Activated CD4-positive, alpha-beta T cell treated with anti-CD3 and anti-CD28 coated beads, Interleukin-2, amount 50 U/mL, for 16 hours (primary cell): ENCODE measurements at places on chromosomes 2 and 18.

DNA sequence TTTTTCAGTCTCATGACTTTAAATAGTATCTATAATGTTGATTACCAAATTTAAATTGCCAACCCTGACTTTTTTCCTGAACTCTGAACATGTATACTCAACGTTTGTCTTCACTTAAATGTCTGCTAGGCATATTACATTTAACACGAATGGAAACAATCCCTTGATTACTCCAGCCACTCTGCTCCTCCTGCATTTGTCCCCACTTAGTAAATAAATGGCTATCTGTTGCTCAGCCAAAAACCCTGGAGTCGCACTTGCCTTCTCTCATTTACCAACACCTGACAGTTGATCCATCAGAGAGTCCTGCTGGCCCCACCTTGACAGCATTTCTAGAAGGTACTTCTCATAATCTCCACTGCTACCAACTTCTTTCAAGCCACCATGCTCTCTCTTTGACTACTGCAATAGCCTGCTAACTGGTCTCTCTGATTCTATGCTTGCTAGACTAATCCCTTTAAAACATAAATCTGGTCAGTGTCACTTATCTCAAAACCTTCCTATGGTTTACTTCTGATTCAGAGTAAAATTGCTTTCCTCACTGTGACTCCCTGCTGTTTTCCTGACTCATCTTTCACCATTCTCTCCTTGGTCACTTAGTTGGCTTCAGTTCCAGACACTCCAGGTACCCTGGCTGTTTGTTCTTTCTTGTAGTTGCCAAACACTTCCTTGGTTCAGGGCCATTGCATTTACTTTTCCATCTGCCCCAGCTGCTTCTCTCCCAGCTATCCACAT is 31.9 kb downstream of the SPAG16 start:
- DNase-seq, result no peak

- no peak for DNase-seq
Measured at GRCh38 chr18:21739604-21740537, 721 bp upstream of the MIB1 start.

- peak; percentile 45 for DNase-seq
Measured at GRCh38 chr2:47174733-47175361, 19.7 kb upstream of the STPG4 start.

- DNase-seq, result peak; percentile 49
Measured at GRCh38 chr2:88669482-88670214, 21.8 kb upstream of the RPIA start.

DNA sequence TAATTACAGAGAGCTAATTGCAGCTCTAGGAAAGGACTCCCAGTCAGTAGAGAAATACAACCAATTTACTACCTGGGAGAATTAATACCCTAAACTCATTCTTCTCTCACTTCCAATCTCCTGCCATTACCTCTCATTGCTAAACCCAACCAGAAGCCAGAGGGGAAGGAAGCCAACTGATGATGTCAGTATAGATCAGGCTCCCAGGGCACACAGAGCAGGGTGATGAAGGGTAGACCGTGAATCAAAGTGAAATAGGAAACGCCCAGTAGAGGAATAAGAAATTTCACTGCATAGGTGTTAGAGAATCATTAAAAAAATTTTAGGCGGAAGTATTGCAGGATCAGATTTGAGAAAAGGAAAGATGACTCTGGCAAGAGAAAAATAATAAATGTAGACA is 456.8 kb upstream of the NXPH2 start:
- no peak for DNase-seq

- DNase-seq, result no peak
Measured at GRCh38 chr18:74261053-74261713, 30.6 kb downstream of the CYB5A start.

DNA sequence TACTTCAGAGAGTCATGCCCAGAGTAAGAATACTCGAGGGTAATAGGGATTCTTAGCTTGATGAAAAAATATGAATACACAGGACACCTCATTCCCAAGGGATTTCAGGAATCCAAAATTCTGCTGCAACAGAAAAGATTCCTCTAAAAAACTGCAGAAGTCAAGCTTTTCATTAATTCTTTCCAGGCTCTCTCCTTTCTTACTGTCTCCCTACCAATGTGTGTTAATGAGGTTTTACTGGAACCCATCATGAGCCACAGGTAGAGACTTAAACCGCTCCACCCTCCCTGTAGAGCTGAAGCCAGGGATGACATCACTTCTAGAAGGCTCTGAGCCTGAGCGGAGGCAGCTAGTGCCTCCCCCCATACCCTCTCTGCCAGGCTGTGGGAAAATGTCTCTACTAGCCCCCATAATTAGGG is 3.4 kb downstream of the SDC1 start:
- DNase-seq, result no peak

DNA sequence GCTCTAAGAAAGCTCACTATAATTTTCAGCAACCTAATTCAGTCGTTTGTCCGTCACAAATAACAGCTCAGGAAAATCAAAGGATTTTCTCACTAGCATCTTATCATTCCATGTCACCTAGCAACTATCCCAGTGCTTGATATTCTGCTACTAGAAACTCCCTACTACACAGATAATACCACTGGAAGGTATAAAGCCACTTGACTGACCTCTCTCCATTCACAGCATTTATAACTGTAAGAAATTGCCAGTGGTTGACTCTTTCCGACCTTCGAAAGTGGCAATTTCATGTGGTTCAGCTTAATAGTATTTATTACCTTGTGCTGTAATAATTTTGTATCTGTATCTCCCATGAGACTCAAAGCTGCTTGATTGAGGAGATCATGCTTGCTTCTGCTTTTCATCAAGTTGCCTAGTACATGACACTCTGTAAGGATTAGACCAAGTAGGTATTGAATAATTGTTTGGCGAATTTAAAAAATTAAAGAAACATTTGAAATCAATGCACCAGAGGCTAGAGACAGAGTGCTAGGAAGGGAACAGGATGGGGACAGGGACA is 79.6 kb upstream of the TACR1 start:
- no peak for DNase-seq

DNA sequence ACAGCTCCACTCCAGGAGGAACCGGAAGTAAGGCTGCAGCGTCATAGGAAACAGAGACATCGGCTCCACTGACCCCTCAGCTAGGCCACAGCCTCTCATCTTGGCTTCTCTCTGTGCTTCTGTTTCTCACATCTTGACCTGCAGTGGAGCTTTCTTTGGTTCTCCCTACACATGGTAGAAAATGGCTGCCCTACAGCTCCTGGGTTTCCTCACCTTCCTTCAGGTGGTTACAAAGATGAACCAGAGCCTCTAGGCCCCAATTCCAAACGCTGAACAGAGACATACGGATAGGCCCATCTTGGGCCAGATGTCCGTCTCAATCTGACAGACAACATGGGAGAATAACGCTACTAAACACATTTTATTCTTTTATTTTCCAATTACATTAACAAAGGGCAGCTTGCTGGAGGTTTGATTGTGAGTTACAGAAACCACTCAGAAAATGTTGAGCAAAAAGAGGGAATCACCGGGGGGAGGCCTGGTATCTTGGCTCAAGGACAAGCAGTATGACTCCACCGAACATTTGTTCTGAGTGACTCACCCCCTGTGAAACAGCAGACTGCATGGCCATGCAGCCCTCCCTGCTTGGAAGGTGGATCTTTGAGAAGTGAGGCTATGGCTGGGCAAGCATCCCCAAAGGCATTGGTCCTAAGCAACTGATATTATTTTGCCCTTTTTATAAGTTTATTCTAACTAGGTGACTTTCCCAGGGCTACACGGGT is 303.5 kb downstream of the CDCA7 start:
- DNase-seq, result no peak

DNA sequence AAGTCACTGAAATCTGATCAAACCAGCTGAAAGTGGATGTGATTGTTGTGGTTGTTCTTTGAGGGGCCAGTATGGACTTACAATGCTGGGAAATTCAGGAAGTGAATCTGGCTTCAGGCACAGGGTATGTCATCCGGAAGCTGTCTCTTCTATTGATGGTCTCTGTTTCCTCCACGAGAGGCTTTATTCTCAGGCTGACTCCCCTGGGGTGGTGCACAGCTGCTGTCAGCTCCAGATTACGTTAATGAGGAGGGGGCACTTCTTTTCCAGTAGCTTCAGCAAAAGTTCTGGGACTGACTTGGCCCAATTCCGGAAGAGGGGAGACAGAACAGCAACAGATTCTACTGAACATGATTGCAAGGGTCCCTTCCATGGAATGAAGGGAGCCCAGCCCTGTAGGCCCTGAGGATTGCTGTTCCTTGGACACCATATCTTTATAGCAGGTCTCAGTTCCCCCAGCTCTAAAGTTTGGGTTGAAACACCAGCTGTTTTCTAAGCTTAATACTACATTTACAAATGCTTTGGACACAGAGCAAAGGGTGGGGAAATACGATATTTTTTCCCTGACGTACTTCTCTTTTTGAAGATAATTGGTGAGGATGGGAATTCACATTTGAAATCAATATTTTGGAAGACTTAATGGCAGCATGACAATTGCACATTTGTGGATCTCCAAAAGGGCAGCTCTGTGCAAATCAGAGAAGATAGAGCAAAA is 400.9 kb downstream of the TSN start:
- no peak for DNase-seq

GRCh38 chr2:241571821-241572620 is 13.5 kb downstream of the BOK start:
- DNase-seq, result no peak

DNA sequence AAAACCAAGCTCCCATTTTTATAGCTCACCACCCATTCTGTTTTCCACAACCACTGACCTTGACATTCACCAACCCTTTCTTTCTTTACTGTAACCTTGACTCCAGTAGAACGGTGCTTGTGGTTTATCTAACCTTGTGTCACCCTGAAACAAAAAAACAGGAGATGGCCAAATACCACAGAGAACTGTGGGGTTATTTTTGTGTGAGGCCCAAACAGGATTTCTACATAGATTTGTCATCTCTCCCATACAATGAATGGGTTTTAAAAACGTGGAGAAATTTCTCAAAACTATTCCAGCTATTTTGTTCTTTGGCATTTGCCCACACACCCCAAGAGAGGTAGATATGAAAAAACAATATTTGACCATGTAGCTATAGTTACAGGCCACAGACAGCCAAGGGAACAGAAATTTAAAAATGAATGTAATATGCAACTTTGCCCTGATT is 231.3 kb upstream of the TANK start:
- DNase-seq, result no peak

GRCh38 chr18:44937960-44938719 is 257.5 kb downstream of the SETBP1 start:
- no peak for DNase-seq

- no peak for DNase-seq
Measured at GRCh38 chr2:233325256-233325655, 17.6 kb downstream of the SAG start.

GRCh38 chr2:143468341-143468888 is 339.2 kb downstream of the ARHGAP15 start:
- DNase-seq, result peak; percentile 79

DNA sequence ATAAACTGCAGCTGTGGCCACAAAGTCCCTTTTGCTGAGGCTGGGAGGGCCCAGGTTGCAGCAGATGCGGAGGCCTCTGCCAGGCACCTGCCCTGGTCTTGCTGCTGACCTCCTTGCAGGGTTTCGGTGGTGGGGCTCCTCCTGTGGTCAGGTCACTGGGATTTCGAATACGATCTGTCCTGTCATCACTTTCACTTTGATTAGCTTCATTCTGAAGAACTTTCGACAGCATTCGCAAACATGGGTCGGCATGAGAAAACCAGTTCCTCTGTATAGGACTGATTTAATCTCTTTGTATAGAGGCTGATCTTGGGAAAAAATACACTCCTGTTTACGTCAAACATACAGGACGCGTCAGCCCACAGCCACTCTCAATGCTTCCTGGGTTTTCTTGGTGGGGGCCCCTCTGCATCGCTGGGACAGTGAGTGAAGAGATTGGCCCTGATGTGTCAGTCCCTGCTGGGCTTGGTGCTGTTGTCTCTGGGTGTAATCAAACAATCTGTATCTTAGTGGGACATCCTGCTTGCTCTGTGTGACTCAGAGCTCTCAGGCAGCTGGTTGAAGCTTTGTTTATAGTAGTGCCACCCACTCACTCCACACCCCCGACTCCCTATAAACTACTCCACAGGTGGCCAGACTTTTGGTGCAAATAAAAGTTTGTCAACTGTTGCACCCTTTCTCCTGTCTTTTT is 209.4 kb upstream of the CXCR4 start:
- DNase-seq, result peak; percentile 86

GRCh38 chr18:5998907-5999306 is 103.6 kb upstream of the TMEM200C start:
- peak; percentile 22 for DNase-seq

DNA sequence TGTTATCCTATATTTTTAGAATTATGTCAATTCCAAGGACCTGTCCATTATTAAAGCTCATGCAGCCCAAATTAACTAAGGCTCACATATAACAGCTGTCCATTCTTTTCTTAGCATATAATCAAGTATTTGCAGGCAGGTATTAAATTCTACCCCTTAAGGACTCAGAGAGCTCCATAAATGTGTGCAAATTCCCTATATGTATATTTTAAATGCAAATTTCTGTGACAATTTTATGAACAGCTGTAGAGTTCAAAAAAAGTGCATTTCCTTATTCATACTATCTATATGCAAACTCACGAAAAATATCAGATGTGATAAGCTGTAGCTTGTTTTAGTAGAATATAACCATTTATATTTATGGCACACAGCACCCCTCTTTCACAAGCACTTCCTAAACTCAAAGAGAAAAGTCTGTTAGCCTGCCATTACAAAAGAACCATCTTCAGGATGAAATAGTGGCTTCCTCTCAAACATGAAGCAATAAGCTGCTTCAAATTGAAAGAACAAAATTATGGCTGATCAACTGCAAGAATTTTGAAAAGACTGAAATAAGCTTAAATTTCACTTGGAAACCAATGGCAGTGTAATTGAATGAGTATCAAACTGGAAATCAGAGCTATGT is 155.0 kb upstream of the REG3G start:
- DNase-seq, result no peak

DNA sequence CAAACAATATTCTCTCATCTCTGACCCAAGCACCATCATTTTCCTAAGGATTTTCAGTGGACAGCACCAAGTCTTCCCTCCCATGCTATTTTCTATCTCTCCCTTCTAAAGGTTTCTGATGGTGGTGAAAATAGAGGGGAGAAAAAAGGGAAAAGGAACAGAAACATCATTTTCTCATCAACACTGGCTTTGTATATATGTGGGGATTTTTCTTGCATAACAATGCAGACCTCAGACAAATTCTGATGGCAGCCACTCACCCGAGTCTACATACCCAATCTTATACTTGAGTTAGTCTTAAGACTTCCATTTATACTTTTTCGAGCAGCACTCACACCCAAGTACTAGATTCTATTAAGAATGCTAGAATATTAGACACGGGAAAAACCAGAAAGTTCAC is 95.8 kb downstream of the TMEM163 start:
- DNase-seq, result no peak

GRCh38 chr2:50615291-50615690 is 416.6 kb downstream of the NRXN1 start:
- DNase-seq, result no peak

- DNase-seq, result no peak
Measured at GRCh38 chr2:127768775-127769479, 42.0 kb downstream of the WDR33 start.

DNA sequence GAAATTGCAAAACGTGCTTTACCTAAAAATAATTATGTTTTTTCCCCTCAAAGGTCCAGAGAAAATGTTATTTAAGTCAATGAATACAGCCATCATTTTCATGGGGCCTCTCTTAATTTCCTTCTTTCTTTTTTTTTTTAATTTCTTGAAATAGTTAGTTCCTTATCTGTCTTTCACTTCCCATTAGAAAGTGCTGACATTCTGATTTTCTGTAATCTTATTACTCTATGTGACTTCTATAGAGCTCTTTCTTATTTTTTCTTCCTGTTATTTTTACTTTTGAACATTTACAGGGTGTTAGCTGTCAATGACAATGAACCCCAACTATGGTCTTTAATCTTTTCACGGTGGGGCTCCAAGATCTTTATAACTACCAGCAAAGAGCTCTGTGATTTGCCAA is 30.0 kb downstream of the CTLA4 start:
- no peak for DNase-seq
